ENCODE measurements at places on chromosomes 2 and 18. TPM values are rescaled to one million over a fixed set of nuclear protein-coding genes. Genes with fewer than 3 reads are reported as not detected.

Gene CENPA
- polyA plus RNA-seq, result 0.66 TPM

Gene APLF
- not detected for polyA plus RNA-seq

Gene SERPINB12
- not detected for polyA plus RNA-seq

Gene SLC4A5
- polyA plus RNA-seq, result not detected

Gene UBXN4
- 152 TPM for polyA plus RNA-seq

Gene RAB27B
- polyA plus RNA-seq, result 6.7 TPM

Gene ADRA2B
- not detected for polyA plus RNA-seq

Gene STPG4
- not detected for polyA plus RNA-seq

Gene GAL3ST2
- not detected for polyA plus RNA-seq

Gene LIMS4
- polyA plus RNA-seq, result not detected

Gene ALK
- polyA plus RNA-seq, result 0.49 TPM

Gene SPP2
- polyA plus RNA-seq, result not detected

Gene CTLA4
- polyA plus RNA-seq, result not detected

Gene MLPH
- not detected for polyA plus RNA-seq

Gene MC4R
- not detected for polyA plus RNA-seq

Gene CRYBA2
- polyA plus RNA-seq, result not detected

Gene LBX2
- polyA plus RNA-seq, result not detected

Gene HSBP1L1
- 9.5 TPM for polyA plus RNA-seq

Gene SERPINB2
- polyA plus RNA-seq, result not detected

Gene CCDC74A
- 0.74 TPM for polyA plus RNA-seq

Gene SERPINB4
- not detected for polyA plus RNA-seq

Gene SLC9A2
- 0.06 TPM for polyA plus RNA-seq

Gene LYG2
- 0.39 TPM for polyA plus RNA-seq

Gene LONRF2
- 7.2 TPM for polyA plus RNA-seq

Gene DYNC1I2
- 190 TPM for polyA plus RNA-seq

Gene EXOC6B
- polyA plus RNA-seq, result 38.1 TPM

Gene NFE2L2
- polyA plus RNA-seq, result 29.8 TPM
